ENCODE measurements at places on chromosomes 5 and 9.

DNA sequence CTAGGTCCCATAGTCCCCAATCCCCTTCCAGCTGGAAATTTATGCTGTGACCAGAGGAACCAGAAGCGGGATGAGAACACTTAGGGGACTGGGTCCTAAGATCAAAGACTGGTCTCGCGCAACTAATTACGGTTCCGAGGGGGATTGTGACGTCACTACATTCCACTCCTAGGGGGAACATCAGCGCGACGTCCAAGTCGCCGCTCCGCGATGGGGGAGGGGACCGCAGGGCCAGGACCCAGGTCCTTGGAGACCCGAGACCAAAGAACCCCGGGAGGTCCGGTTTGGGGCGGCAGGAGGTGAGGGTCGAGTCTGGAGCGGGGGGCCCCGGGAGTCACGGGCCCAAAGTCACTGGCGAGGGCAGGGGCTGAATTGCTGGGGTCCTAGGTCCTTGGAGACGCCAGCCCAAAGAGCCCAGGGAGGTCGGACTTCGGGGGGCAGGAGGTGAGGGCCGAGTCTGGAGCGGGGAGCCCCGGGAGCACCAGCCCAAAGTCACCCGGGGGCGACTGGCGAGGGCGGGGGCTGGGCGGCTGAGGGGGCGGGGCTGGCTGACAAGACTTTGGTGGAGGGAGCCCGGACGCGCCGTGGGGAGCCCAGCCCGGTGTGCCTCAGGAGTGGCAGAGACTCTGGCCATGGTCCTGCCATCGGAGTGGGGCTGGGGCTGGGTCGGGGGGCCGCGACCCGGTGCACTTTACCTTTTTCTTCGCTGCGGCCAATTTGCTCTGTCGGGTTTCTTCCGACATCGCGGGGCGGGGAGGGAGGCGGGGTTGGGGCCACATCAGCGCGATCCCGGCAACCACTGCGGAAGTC, at the start of gene GOLGA2:
Gene GOLGA2 (minus strand): TSS at position 810 of the 810 bp plus-strand sequence. CDS start 31 bp downstream, at position 779.
- DNase-seq, result peak; percentile 41

GRCh38 chr9:71638627-71639026, 129.7 kb downstream of the CEMIP2 start:
- no peak for DNase-seq

GRCh38 chr5:98585661-98586310, 187.7 kb upstream of the RGMB start:
- no peak for DNase-seq

DNA sequence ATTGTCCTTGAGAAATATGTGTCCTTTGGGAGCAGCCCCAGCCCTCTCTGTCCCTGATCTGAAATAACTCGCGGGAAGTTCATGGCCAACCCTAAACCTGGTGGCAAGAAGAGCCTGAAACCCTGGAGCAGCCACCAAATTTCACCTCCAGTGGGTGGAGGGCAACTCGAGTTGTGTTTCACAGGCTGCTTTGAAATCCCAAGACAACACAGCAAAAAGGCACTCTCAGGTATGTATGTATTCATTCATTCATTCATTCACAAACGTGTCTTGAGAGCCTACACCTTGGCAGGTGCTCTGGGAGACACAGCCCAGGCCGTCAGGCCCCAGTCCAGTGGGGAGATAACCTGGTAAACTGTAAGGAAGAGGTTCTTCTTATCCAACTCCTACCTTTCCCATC, 35.7 kb upstream of the ALDH1B1 start:
- DNase-seq, result no peak

Data from Daoy (cell line).